ENCODE measurements at places on chromosomes 16 and 17.
A peak's percentile ranks its signal among the peaks of the same experiment; 100 is the strongest.

DNA sequence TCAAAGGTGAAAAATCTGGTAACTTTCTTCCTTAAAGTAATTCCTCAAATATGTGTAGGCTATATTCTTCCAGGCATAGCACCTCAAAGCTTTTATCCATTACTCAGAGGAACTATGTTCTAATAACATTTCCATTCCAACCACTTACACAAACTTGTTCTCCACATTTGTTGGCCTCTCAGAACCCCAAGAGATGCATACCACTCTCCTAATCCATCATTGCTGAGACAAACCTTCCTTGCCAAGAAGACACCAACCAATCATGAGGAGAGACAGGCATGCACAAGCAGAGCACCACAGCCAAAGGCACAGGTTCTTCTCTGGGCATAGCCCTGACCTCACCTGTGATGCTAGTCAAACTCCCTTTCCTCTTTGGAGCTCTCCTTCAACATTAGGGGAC lies 20.9 kb downstream of the CDH11 start:
- ATAC-seq = no peak

GRCh38 chr17:72397687-72398086 lies 276.9 kb downstream of the SOX9 start:
- ATAC-seq = no peak

DNA sequence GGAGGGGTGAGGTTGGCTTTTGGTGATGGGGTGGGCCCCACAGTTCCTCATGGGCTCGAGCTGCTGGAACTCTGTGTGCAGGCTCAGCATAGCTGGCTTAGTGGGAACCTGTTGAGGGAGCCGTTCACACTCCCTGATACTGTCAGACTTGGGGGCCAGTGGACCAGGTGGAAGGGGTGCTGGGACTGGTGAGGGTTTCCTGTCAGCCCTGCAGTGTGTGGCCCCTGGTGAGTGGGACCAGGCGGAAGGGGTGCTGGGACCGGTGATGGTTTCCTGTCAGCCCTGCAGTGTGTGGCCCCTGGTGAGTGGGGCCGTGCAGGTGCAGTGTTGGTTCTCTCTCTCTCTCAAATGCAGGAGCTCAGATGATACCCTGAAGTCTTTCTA lies 45.1 kb upstream of the ZNF750 start:
- ATAC-seq = peak; percentile 39

GRCh38 chr17:43984521-43984920 lies 19.9 kb upstream of the NAGS start:
- ATAC-seq = no peak

GRCh38 chr16:89002851-89003830 lies 26.1 kb upstream of the CBFA2T3 start:
- ATAC-seq = no peak

- ATAC-seq = no peak
These were observed 251.9 kb upstream of the AXIN2 start for GRCh38 chr17:65813306-65813705.

- no peak for ATAC-seq
These were observed 22.6 kb downstream of the SMPD3 start for GRCh38 chr16:68425498-68426346.

DNA sequence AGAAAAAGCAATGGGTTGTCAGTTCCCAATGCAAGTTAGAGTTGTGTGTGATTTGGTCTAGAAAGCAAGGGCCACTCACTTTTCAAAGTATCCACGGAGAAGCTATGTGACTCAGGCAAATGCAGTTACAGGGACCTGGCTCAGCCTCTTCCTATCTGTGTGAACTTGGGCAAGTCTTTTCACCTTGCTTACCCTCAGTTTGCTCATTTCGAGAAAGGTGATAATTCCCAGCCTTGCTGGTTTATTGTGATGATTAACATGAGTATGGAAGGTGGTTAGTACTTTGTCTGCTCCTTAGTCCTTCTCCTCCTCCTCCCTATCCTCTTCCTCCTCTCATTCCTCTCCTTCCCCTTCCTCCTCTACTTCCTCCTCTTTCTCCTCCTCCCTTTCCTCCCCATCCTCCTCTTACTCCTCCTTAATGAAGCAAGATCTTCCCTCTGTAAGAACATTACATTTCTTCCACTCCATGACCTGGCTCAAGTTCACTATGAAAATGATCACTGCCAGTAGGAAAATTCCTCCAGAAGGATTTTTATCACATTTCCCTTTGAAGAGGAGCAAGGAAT lies 204.0 kb downstream of the GRIN2A start:
- no peak for ATAC-seq

DNA sequence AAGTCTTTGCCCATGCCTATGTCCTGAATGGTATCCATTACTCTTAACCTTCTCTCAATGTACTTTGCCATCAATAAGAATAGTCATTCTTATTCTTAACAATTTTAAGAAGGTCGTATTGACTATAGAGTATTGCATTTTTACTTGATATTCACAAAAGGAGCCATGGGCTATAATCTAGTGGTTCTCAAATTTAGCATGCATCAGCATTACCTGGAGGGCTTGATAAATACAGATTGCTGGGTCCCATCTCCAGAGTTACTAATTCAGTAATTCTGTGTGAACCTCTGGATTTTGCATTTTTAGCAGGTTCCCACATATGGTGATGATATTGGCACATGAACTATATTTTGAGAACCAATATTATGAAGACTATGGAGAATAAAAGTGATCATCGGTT lies 89.6 kb downstream of the ABCA8 start:
- no peak for ATAC-seq

DNA sequence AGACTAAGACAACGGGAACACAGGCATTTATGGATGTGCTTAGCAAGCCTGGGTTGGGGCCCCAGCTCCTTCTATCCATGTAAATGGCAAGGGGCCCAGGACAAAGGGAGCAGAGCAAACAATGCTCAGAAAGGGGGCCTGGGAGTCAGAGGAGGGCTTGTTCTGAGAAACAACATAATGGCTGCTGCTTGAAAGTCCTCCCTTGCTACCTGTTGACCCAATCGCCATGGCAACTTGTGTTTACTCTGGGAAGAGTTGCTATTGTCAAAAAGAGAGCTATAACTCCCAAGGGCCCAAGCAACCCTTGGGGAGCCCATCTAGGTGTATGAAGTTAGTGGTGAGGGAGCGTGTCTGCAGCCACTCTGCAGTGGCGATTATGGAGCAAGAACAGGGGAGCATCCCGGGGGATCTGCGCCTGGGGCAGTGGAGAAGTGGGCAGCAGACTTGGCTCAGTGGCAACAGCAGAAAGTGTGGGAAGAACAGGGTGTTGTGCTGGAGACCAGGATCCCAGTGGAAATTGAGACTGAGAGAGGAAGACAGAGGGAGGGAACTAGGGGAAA lies 118.7 kb upstream of the NLRP1 start:
- ATAC-seq = no peak

DNA sequence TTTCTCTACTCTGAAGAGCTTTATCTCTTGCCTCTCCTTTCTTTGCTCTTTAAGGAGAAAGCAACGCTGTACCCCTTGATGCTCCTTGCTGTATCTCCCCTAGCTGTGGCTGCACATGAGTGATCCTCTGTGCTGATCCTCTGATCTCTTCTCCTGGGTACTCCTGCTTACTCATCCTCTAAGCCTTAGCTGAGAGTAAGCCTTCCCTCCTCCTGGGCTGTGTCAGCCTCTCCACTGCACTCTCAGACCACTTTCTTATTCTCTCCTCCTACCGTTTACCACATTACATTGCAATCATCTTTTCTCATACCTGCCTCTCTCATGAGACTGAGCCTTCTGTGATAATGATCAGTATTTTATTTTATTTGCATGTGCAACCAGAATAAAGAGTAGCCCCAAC lies 25.1 kb downstream of the SOX9 start:
- ATAC-seq = no peak

DNA sequence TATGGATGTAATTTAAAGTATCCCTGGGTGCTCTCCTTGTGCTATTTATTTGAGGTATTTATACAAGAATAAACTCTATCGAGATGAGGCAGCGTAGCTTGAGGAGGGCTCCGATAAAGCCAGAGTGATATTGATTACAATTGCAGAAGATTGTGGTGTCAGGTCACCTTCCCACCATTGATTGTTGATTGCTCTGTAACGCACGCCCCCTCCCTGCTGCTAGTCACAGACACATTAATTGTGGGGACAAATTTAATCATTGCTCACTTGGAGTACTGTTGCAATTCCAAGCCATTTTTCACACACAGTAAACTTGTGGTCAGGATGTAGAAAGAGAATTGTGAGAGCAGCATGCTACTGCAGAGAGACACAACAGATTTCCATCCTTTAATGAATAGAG lies 75.4 kb downstream of the IRX3 start:
- no peak for ATAC-seq

DNA sequence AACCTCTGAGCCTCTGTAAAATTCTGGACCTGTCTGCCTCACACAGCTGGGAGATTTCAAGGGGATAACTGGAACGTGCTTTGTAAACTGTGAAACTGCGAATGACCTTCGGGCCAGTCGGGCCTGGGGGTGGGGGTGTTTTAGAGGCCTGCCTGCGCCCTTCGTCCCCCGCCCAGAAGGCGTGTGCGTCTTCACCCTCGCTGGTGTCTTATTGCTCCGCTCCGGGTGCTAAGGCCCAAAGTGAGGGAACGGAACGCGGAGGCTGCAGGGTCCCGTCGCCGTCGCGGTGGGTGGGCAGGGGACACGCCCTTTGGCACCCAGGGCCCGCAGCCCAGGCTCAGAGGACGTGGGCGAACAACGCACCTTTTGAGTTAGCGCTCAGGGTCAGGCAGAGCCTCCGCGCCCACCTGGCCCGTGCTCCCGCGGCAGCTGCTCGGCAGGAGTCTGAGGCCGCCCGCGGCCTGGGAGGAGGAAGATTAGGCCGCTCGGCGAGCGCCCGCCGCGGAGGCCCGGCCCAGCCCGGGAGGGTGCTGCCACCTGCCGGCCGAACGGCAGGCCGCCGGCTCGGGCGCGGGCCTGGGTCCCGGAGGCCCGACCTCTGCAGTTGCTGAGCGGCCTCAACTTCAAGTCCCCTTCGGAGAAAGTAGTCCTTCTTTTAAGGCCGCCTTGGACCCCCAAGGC lies 29.7 kb downstream of the DCAKD start:
- ATAC-seq = peak; percentile 81

DNA sequence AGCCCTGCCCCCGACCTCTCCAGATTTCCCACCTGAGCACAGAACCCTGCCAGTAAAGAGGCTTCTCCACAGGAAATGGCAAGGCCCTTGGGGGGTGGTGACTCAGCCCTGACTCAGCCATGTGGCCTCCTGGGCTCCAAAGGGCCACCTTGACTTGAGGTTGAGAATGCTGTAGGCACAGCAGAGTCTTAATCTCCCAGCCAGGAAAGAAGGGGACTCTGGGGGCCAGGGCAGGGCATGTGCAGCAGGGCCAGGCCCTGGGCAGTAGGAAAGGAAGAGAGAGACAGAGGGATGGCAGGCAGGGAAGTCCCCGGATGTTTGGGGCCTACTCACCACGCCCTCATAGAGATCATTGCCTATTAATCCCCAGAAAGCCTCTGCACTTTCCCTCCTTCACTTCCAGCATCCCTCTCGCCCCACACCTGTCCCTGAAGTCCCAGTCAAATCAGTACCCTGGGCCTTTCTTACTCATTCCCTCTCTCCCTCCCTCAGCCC lies 4.8 kb upstream of the ITGA3 start:
- peak; percentile 88 for ATAC-seq

- ATAC-seq = no peak
These were observed 59.2 kb downstream of the TBC1D16 start for GRCh38 chr17:79976451-79976850.

DNA sequence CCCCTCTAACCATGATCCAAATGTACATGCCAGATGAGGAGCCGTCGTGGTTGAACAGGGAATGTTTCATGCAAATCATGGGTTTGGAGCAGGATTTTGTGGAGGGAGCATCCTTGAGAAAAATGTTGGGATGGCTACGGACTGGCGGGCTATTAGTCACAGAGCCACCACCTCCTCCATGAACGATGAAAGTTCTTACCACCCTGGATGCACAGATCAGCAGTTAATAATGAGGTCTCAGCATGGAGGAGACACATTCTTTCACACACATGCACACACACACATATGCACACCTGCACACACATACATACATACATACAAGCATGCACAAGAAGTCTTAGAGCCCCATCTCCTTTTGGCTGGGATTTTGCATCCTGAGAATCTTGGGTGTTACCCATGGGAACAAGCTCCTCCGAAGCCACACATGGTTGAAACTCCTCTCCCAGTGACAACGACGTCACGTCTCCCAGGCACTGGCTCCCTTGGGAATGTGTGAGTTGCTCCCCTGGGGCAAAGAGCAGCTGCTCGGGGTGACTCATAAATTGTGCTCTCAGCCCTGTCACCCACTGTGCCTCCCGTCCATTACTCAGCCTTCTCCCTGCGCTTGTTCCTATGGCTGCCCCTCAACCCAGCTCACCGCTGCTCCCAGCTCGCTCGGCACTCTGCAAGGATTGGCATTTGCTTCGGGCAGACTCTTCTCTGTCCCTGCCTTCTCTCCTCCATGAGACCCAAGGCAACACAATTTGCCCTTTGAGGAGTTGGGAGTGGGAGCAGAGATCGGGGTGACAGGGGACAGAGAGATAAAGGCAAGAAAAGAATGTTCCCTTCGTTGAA lies 344.6 kb downstream of the SOX9 start:
- no peak for ATAC-seq

Measured in activated T-helper 17 cell treated with anti-CD3 and anti-CD28 coated beads, Interleukin-2, amount 50 U/mL, for 72 hours (primary cell).